ENCODE measurements at places on chromosomes 2 and 18.

- DNase-seq = no peak
Observed at GRCh38 chr18:49961271-49961670, 147.9 kb upstream of the ACAA2 start.

GRCh38 chr2:109013051-109013450 is 24.0 kb upstream of the EDAR start:
- no peak for DNase-seq

DNA sequence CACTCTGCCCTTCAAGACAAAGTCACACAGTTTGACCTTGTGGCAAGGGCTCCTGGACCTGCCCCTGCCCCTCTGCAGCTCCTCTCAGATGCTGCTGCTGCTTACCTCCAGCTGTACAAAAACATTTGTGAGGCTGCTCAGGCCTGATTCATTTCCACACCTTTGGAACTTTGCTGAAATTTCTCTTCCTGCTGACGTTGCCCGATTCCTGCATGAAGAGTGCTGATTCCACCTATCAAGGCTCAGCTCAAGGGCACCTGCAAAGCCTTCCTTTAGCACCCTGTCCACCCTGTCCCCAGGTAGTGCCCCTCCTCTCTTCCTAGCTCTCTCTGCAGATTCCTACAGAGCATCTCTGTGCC is 738.3 kb upstream of the HS6ST1 start:
- no peak for DNase-seq

GRCh38 chr2:167933097-167933814 is 314.1 kb downstream of the STK39 start:
- no peak for DNase-seq

DNA sequence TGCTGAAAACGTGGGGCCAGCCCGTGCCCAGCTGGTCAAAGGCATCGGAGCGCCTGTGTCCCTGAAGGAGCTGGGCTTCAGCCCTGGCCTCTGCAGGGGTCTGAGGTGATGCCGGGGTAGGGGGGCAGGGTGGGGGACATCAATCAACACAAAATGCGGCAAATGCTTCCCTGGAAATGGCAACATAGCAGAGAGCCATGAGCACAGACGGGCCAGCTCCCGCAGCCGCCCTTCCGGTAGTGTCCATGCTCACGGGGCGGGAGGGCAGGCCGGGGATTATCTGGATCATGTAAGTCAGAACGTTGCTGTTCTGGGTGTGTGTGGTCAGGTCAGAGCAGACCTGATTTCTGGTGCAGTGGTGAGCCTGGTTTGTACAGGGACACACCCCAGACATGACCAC is 56.5 kb upstream of the TWIST2 start:
- DNase-seq = no peak

DNA sequence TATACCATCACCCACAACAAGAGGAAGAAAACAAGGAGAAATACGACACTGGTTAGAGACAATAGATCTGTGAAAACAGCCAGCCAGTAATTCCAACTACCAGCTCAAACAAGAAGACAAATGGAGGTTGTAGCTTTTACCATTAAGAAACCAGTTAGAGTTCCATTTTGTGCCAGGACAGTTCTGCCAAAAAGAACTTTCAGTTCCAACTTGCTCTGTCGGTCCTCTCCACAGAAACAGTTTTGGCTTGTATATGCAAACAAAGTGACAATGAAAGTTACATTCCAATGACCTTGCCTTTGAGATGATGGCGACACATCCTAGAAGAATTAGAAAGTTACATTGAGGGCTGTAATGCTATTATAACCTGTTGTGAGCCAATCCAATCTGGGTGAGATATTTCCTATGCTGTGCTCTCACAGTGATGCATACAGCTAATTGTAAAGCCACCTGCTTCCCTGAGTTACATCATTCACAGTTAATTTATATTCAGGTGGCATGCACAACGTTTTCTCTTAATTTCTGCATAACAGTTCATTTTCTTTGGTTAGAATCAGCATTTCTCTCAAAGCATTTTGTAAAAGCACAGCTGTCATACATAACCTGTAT is 1378.4 kb upstream of the PIK3C3 start:
- DNase-seq = no peak

DNA sequence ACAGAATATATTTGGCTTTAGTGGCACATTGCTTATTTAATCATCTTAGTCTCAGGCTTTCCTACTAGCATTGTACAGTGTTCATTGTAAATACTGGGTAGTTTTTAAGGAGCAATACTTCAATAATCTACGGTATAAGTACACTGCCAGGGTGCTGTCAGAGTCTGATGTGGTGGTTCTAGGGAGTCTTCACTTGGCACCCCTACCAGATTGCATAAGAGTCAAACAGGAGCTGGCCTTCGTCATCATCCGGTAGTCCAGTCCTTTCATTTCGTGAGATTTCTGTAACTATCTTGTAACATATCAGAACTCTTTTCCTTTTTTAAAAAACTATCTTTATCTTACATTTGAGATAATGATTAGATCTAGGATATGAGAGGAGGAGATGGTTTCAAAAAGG is 91.1 kb downstream of the ZNF532 start:
- no peak for DNase-seq

Data from NCI-H1092 (cell line).